GM12891 (cell line): ENCODE measurements at places on chromosomes 1 and 21.
A peak's percentile ranks its signal among the peaks of the same experiment; 100 is the strongest.

DNA sequence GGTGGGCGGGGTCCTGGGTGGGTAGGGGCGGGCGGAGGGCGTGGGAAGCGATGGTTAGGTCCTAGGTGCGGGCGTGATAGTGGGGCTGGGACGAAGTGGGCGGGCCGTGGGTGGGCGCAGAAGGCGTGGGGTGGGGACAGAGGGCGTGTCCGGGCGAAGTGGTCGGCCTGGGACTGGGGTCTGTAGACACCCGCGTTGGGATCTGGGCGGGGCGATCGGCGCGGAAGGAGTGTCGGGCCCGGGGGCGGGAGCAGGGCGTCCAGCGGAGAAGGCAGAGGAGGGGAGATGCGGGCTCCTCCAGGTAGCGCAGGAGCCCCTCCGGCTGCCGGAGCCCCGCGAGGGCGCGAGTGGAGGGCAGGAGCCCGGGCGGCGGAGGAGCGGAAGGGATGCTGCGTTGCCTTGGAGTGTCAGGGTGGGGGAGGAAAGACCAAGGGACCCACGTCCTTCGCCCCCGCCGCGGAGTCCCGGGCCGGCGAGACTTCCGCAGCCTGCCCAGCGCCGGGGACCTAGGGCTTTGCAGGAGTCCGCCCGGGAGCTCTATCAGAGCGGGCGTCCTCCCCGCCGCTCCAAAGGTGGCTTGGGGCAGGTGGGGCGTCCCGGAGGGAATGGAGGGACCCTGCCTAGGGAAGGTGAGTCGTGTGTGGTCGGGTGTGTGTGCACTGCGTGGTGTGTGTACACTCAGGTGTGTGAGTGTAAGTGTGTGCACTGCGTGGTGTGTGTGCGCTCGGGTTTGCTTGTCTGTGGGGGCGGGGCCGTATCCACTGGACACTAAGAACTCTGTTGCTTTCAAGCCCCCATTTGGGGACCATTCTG, 27.0 kb upstream of the PRSS38 start:
- peak; percentile 62 for DNase-seq

DNA sequence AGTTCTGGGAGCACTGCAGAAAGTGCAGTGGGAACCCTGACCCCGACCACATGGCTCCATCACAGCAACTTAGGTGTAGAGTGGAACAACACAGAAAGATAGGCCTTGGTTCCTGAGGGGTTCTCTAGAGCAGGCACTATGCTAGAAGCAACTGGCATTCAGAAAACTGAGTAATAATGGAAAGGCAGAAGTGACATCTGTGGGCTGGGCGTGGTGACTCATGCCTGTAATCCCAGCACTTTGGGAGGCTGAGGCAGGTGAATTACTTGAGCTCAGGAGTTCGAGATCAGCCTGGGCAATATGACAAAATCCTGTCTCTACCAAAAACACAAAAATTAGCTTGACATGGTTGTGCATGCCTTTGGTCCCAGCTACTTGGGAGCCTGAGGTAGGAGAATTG, 5.3 kb downstream of the MRPS15 start:
- no peak for DNase-seq

- DNase-seq = no peak
Observed at GRCh38 chr1:174931214-174931613, 68.5 kb upstream of the CACYBP start.

DNA sequence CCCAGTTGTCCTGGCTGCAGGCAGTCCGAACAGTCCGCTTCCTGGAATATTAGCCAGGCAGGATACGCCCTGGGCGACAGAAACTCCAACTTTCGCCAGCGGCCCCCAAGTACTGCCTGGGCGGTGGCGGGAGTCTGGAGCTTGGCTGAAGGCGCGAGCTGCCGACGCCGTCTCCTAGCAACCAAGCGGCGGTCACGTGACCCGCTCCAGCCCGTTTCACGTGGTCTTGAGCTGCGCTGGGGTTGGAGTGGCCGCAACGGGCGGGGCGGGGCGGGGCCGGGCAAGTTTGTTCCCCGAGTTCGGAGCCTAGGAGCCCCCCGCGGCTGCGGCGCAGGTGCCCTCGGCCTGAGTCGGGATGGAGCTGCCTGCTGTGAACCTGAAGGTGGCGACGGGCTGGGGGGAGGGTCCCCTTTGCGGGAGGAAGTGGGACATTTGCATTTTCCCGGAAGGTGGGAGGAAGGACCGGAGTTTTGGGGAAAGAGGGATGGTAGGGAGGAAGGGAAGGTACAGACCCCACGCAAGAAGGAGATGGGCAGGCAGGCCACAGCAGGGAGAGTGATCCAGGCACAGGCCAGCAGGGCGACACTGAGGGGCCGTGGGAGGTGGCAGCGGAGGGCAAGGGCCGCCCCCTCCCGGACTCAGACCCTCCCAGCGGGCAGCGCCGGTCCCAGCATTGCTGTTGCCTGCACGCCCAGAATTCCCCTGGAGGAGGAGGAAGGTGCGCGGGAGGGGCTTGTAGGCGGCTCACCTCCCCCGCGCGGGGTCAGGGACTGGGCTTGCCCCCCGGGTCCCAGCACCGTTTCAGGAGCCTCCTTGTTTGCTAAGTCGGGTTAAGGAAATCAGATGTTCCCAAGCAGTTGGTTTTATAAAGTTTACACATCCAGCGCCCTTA, at the start of gene AGTRAP:
TSS of gene AGTRAP (plus strand) at position 283 of the 892 bp plus-strand sequence. CDS start at position 356, 73 bp downstream.
- DNase-seq = peak; percentile 91

- no peak for DNase-seq
Observed at GRCh38 chr1:11134898-11135266, 35.2 kb upstream of the EXOSC10 start.

DNA sequence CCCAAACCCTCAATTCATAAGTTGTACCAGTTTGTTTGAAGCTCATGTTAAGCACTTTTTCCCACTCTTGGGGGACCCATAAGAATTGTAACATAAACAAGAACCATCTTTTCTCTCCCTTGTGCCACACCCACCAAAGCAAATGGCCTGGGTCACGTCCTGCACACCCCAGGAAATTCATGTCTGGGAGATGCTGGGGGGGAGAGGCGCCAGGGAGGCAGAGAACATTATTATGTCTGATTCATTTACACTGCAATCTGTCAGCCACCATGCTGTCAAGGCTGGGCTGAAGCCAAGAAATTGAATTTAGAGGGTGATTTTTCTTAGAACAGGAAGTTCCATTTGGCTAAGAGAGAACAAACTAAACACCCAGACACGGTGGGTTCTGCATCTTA, 37.2 kb upstream of the IPO9 start:
- DNase-seq = no peak

DNA sequence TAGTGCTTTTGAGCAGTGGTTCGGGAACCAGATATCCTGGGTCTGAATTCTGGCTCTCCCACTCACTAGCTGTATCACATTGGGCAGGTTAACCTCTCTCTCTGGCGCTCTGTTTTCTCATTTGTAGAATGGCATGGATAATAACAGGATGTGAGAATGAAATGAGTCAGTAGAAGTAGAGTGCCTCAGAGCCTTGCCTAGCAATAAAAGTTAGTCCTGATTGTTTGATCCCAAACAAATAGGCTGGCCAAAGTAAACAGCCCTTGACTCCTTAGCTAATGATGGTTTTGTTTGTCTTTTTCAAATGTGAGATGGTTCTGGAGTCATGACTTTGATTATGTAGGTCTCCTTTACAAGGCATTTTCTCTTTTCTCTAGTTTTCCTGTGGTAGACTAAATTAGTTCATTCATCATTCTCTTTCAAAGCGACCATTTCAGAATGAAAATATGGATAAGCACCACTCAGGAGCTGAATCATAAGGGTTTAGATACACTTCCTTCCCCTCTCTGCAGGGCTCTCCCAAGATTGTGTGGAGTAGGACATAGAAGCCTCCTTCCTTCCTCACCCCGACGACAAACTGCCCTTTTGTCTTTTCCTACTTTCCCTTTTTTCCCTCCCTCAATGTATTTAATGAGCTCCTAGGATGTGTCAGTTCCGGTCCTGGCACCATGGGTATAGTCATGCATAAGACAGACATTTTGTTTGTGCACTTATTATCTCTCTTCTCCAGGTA, 23.1 kb downstream of the KIAA0040 start:
- DNase-seq = no peak

- DNase-seq = no peak
Observed at GRCh38 chr1:58094221-58094620, 452.3 kb downstream of the OMA1 start.

DNA sequence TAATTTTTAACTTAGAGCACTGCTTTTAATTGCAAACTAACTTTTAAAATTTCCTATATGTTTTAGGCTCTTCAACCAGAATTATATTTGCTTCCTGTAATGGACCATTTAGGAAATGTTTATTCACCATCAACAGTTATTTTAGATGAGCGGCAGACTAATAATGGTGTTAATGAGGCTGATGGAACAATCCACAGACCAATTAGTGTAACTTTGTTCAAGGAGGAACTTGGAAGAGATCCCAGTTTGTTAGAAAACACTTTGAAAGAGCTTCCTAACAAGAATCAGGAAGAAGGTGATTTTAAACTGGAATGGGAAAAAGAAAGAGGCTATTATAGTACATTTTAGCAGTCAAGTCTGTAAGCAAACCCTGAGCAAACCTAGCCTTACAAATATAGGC, 19.4 kb upstream of the GNG5 start:
- no peak for DNase-seq

GRCh38 chr1:235299169-235299858, 28.7 kb downstream of the ARID4B start:
- DNase-seq = no peak

DNA sequence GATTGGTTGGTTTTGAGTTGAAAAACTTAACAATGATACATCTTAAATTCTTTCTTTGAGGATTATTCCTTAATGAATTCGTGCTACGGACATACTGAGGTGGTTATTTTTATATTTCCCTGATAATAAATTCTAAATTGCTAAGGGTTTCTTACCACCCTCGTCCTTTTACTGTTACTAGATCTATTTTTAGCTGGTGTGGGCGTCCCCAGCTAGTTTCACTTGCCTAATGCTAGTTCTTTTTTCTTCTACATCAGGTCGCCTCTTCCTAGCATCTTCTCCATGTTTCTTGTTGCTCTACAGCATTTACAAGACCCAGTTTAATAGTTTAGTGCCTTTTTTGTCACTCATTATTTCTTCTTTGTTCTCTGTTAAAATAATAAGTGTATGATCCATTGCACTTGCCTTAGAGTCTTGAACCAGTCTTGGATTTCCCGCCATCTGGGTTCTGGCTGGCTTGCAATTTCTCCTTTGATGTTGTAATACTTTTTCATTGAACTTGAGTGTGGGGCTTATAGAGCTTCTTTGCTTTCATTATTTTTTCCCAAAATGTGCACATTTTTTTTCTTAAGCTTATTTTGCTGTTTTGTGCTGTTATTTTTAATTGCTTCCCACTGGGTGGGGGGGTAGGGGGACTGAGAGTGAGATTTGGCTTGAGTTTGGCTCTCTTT, 677 bp upstream of the HSD11B1 start:
- DNase-seq = no peak

- no peak for DNase-seq
Observed at GRCh38 chr1:110874324-110875215, 1.6 kb downstream of the CD53 start.

GRCh38 chr1:22815421-22816066, 104.9 kb downstream of the EPHB2 start:
- no peak for DNase-seq

- DNase-seq = no peak
Observed at GRCh38 chr1:161033751-161034150, 5.0 kb downstream of the TSTD1 start.
